MG63 (cell line): ENCODE measurements at places on chromosomes 13 and 19. TPM values are rescaled to one million over a fixed set of nuclear protein-coding genes. Genes with fewer than 3 reads are reported as not detected.

GRCh38 chr13:76307142-76307541, 579.1 kb downstream of the KCTD12 start:
- DNase-seq = peak; percentile 4

Gene CEACAM1
- not detected in 2 replicates for total RNA-seq

GRCh38 chr13:59111751-59112171, 1052.0 kb downstream of the DIAPH3 start:
- no peak for DNase-seq

DNA sequence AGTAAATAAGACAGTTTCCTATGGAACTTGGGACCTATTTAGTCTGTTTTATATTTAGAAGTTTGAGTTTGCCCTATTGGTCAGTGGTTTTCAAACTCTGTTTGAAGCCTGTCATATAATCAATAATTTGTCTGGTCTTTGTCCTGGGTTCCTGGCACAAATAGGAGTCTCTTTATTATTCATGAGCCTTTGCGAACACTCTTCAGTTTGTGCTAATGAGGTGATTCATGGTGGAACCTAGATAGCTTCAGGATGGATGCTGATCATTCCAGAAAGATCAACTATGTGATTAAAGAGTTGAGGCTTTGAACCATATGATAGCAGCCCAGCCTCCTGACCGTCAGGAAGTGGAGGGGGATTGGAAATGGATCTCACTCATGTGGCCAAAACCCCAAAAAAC, 10.0 kb upstream of the VWA8 start:
- DNase-seq = no peak

Gene PCDH20
- total RNA-seq = not detected in 2 replicates

DNA sequence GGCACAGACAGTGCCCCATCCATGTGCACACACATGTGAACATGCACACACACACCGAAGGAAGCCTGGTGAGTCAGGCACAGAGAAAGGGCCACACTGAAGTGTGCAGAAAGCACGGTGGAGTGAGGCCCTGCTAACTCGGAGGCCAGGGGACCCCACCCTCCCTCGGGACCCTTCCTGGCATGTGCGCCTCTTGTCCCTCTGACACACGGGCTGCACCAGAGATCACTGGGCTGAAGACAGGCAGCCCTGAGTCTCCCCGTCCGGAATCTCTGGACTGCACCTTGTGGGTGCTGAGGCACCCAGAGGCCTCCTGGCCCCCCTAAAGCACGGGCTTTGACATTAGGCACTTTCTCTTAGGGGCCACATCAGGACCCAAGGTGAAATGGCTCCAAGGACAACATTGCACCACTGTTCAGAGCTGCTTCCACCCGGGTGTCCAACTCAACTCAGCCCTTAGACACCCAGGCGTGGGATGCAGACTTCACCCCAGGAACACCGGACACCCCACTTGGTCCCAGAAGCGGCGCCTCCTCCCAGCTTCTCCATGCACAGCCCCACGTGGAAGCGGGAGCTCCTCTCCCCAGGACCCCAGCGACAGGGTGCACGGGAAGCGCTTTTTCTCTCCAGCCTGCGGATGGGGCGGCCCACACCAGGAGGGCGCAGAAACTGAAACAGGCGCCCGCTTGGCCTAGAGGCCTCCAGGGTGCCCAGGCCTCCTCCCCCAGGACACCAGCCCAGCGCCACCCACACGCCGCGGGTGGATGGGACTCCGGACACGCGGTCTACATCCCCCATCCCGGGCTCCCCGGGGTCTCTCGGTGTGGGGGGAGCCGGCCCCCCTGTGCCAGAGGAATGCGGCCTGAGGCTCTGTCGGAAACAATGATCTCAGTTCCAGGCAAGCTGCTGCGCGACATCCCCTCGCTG, 90.2 kb downstream of the SPACA7 start:
- no peak for DNase-seq

DNA sequence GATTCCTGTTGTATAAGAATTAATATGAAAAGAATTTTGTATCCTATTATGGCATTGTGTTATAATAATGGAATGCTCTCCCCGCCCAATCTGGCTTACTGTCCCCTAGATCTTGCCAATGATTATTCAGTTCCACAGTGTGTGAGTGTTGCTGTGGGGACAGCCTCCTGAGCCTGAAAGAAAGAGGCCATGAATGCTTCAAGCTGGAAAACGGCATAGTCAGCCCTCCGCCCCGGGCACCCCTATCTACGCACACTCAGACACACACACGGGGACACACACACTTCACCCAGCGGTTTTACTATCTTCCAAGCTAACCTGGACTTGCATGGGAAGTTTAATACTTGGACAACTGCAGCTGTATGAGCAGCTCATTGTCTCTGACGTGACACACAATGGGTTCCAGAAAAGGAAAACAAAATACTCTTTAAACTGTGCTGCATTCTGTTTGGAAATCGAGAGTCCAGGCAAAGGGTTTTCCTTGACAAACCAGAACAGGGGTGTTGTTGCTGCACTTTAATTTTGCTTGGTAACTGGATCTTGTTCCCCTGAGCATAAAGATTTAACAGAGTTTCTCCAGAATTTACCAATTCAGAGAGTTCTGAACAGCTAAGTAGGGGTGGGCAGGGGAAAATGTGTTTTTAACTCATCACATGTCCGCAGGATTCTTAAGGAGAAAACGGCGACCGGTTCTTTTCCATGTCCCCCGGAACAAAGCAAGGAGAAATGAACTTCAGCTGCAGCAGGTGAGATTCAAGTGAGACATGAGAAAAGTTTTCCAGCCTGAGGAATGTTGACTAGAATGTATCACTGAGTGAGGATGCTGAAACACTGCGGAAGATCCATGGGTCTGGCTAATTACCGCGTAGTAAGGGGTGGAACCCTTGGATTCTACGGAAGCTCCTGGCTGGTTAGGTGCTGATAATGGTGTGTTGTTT, 472.9 kb downstream of the FOXO1 start:
- peak; percentile 64 for DNase-seq

DNA sequence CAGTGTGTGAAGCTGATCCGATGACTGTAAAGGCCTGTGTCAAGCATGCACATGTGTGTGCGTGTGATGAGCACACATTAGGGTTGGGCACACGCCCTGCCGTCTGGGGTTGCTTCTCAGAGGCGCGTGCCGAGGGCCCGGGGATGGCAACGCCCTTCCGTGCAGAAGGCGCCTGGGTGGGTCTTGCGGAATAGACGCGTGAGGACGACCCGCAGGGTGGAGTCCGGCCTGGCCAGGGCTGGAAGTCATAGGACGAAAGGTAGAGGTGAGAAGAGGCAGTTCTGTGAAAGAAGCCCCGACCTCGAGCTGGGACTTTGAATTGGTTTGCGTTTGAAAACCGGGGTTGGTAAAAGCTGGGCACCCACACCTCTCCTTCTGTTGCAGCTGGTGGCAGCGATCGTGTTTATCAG, 35.7 kb downstream of the TMEM255B start:
- no peak for DNase-seq

- no peak for DNase-seq
These were observed 59.5 kb downstream of the ZIC5 start for GRCh38 chr13:99911965-99912566.

Gene RDH8
- total RNA-seq = not detected in 2 replicates

GRCh38 chr19:49326165-49326704, 1.2 kb upstream of the SLC6A16 start:
- no peak for DNase-seq

DNA sequence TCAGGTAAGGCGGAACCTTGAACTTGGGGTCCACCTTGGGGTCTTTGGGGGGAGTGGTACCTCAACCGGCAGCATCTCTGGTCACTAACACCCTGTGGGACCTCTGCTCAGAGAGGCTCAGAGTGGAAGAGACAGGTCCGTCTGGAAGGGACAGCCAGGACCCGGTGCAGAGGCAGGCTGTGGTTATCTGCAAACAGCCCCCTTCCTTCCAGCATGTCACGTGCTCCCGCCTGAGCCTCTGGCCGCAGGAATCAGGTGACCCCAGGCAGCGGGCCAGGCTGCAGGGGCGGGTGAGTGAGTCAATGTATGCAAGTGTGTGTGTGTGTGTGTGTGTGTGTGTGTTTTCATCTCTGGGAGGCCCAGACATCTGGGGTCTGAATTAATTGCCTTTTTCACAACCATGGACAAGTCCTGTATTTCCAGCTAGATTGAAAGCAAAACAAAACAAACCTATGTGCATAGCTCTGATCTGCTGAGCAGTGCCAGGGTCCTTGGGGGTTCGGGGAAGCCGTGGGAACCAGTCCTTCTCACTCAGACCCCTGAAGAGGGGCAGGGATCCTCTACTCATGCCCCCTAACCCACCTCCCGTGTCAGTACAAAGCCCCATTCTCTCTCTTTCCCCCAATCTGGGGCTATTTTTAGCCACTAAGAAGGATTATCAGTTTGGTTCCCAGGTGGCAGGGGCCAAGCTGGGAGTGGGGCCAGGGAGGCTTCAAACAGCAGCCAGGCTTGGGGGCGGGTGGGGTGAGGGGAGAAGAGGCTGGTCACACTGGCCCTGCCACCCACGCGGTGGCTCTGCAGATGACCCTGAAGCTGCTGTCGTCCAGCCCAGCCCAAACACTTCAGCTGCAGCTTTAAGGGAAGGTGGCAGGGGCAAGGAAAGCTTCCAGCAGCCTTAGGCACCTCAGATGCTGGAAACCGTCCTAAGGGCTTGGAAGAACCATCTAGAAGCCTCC, 31.4 kb downstream of the CERS4 start:
- peak; percentile 95 for DNase-seq

- DNase-seq = peak; percentile 75
These were observed 13.2 kb downstream of the NCAN start for GRCh38 chr19:19224852-19225494.

Gene BRCA2
- total RNA-seq = 6.1 and 11.2 TPM in 2 replicates

- no peak for DNase-seq
These were observed 26.6 kb downstream of the DNAJC3 start for GRCh38 chr13:95703576-95703975.

Gene GIPR
- not detected in 2 replicates for total RNA-seq

Gene MIA
- not detected in 2 replicates for total RNA-seq

- DNase-seq = no peak
These were observed 309 bp downstream of the LMTK3 start for GRCh38 chr19:48511321-48511731.

Gene KLF2
- 4.4 and 6.3 TPM in 2 replicates for total RNA-seq
